Renal cortex interstitium (tissue), 15 donors: ENCODE measurements at places on chromosomes 5 and 9.
A peak's percentile ranks its signal among the peaks of the same experiment; 100 is the strongest.

- no peak for DNase-seq
Observed at GRCh38 chr5:104189909-104190308, 627.3 kb upstream of the NUDT12 start.

GRCh38 chr9:22105005-22105722 is 96.1 kb upstream of the CDKN2B start:
- DNase-seq: no peak

DNA sequence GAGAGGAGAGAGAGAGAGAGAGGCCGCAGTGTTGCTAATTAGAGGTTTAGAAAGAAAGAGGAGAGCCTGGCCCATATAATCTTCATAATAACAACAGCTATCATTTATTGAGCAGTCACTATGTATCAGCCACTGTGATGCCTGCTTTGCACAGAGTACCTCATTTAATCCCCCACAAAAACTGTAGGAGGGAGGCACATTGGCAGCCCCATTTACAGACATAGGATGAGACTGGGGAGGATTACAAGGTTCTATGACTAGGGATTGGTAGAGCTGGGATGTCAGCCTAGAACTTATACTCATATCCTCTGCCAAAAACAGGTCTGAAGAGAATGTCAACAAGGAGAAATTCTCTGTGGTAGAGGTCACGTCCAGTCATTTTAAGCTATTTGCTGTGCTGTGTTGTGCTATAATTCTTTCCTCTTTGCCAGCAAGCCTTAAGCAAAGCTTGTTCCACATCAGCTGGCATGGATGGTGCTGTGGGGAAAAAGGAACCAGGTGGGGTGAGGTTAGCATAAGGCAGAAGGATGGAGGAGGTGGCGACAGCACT is 6.7 kb upstream of the GCNT4 start:
- DNase-seq: no peak

GRCh38 chr5:118211606-118212005 is 776.7 kb downstream of the DTWD2 start:
- no peak for DNase-seq

- no peak for DNase-seq
Observed at GRCh38 chr5:154143211-154143641, 47.3 kb upstream of the GALNT10 start.

GRCh38 chr5:26470439-26470838 is 567.9 kb downstream of the CDH9 start:
- no peak for DNase-seq

- DNase-seq: no peak
Observed at GRCh38 chr5:129096382-129096991, 1.9 kb downstream of the ISOC1 start.

DNA sequence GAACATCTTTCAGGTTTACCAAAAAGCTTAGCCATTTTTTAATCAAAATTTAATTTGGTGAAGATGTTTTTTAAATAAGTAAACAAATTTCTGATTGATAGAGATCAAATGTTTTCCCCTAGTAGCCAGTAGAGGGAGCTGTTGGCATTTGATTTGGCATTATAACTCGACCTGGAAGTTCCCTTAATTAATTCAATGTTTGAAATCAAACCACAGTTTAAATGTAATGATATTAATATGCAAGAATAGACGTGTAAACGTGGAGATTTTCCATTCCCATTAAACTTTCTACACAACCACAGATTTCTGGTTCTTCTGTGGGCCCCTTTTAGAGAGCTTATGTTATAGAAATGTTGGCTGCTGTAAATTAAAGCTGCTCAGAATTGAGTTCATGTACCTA is 148.1 kb upstream of the MPDZ start:
- peak; percentile 51 for DNase-seq

DNA sequence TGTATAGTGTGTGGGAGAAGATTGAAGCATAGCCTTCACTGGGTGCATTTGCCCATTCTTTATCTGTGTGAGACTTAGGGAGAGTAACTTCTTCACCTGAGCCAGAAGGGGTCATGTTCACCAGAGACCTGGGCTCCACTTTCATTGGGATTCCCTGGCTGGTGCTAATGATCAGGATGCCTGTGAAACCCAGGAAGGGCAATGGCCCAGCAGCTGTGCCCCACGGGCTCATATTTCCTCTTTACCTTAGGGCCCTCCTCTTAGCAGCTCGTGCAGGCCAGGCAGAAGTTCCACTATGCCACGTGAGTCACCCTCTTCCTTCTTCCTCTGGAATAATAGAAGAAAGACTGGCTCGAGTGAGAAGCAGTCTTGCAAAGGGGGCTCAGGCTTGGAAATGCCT is 5.0 kb downstream of the PPARGC1B start:
- DNase-seq: no peak

GRCh38 chr5:74894351-74894750 is 28.2 kb upstream of the FAM169A start:
- no peak for DNase-seq

DNA sequence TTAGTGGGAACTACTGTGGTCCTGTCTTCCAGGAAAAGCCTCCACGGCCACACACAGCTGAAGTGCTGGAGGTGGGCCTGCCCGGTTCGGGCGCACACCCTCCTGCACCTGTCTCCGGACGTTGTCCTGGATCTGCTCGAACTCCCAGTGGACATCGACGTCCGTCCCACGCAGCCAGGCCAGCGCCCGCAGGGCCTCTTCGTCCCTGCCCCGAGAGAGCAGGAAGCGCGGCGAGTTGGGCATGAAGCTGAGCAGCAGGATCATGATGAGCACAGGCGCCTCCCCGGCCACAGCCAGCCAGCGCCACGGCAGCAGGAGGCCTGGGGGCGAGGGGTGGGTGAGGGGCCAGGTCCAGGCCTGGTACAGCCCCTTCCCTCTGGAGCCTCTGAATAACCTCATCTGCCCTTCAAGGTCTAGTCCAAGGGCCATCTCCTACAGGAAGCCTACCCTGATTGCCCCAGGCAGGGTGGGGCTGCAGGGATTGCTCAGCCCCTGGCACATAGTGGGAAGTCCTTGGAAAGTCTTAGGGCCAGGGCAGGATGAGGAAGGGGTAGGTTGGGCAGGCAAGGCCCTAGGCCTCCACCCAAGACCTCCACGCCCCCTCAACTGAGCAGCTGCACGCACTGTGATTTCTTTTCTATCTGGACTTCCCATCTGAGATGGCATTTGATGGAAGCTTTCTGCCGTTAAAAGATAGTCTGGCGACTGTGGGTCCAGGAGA is 3.4 kb downstream of the SLC2A6 start:
- DNase-seq: no peak

- no peak for DNase-seq
Observed at GRCh38 chr9:102796244-102796643, 198.9 kb upstream of the CYLC2 start.

- no peak for DNase-seq
Observed at GRCh38 chr9:105299190-105299854, 54.9 kb downstream of the SLC44A1 start.

- no peak for DNase-seq
Observed at GRCh38 chr5:92963800-92964199, 617.2 kb downstream of the NR2F1-AS1 start.

- no peak for DNase-seq
Observed at GRCh38 chr5:95704150-95704549, 21.4 kb upstream of the SPATA9 start.

- DNase-seq: no peak
Observed at GRCh38 chr9:5841771-5842573, 9.1 kb upstream of the ERMP1 start.

DNA sequence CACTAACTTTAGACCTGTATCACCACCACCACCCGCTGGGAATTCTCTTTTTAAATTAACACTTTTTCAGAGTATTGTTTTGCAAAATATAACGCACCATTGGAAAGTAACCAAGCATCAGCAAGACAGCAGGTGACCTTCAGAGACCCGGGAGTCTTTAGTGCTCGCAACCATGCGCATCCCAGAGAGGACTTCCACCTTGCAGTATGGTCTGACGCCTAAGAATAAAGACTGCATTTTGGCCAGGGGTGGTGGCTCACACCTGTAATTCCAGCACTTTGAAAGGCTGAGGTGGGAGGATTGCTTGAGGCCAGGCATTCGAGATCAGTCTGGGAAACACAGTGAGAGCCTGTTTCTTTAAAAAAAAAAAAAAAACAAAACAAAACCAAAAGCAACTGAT is 113.8 kb downstream of the MED27 start:
- DNase-seq: no peak

- no peak for DNase-seq
Observed at GRCh38 chr5:55096861-55097260, 5.6 kb upstream of the GZMA start.

DNA sequence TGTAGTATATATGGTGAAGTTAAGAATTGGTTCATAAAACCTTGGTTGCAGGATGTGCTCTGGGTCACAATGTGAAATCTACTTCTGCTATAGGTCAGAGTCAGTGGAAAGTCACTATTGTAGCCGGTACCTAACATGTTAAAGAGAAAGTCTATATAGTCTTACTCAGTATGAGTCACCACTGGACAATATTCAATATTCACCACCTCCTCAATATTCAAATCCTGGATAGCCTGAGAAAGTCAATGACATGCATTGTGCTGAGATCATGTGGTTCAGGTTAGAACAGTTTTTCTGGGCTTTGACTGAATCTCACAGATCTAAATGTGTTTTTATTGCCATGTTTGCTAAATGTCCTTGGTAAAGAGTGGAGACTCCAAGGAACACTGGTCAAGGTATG is 108.8 kb downstream of the HMHB1 start:
- no peak for DNase-seq

DNA sequence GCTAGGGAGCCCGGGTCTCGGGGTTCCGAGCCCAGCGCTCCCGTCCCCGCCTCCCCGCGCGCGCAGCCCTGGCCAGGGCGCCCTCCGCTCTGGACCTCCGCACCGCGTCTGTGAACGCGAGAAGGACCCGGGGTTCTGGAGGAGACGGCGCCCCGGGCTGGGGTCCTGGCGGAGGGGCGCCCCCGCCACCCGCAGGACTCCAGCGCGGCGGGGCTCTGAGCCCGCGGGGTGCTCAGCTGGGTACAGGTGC is 431 bp downstream of the TMOD1 start:
- peak; percentile 11 for DNase-seq

DNA sequence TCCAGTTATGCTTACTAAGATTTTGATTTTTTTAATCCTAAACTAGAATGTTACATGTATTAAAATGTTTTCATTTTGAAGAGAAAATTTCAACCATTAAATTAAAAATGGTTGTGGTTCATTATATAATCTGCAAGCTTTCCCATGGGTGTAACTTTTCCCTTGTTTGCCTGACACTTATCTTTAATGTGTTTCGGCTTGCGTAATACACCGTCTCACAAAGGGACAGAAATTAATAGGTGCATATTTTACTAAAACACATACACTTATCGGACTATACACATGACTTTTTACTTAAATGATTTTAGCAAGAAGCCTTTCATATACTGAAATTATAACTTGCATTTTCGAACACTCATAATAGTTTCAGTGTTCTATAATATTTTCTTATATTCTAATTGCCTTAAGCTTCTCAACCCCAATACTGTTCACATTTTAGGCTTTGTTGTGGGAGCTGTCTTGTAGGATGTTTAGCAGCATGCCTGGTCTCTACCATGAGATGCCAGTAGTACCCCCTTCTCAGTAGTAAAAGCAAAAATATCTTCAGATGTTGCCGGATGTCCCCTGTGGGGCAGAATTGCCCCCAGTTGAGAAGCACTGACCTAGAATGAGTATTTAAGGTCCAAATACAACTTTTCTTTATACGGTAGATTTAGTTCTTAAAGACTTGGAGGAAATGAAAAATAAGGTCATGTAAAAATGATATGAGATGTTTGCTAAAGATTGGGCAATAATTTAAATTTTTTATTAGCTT is 28.6 kb downstream of the UGCG start:
- DNase-seq: no peak

GRCh38 chr9:86135371-86135770 is 36.0 kb upstream of the GOLM1 start:
- DNase-seq: no peak

DNA sequence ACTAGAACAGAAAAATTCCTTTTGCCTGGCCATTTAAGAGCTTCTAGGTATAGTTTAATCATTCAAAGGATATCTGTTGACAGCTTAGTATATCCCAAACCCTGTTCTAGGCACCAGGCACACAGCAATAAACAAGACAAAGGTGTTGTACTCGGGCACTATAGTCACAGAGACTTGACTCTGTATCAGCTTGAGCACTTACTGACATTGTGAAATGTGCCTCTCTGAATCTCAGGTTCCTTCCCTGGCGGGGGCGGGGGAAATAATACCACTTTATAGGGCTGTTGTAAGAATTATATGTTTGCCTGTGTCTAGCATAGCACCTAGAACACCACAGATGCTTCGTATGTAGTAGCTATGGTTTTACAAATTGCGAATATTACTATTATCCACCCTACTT is 104.5 kb downstream of the NR6A1 start:
- DNase-seq: no peak

GRCh38 chr5:14655146-14655741 is 9.3 kb upstream of the OTULIN start:
- no peak for DNase-seq

- DNase-seq: peak; percentile 45
Observed at GRCh38 chr5:123610665-123611405, 98.9 kb downstream of the CSNK1G3 start.

DNA sequence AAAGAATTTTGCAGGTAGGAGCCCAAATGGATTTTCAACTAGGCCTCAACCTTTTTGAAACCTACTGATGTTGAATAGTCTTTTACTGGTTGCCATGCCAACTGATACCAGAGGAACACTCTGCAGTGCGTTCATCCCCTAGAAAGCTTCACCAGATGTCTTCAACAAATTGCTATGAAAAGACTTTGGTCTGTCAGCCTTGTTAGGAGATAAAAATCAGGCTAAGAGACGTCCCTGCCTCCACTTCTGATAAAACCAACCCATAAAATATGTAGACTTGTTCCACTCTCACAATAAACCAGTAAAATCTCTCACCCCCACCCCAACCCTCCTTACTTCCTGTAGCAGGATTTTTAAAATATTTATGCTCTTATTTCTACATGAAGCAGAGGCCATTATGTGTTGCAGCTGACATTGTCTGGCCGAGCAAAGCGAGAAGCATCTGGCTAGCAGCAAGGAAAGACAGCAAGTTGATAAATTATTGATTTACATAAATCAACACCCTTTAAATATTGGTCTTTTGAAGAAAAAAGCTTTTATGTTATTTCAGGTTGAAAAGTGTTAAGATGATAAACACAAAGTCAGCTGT is 428.7 kb downstream of the ISL1 start:
- no peak for DNase-seq

DNA sequence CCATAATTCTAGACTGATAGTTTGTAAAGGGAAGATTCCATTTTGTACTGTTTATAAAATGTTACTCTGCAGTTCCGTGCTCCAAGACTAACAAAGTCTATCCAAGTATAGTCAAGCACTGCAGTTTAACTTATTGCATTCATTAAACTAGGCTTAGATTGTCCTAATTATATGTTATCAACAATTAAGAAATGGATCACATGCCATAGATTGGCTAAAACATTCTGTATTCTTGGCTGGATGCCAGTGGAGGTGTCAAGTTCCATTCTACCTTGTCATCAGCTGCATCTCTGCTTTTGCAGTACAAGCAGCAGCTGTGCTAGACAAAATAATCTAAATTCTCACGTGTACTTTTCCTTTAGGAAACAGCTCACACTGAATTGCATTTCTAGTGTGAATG is 69.4 kb upstream of the MEF2C start:
- DNase-seq: peak; percentile 40

DNA sequence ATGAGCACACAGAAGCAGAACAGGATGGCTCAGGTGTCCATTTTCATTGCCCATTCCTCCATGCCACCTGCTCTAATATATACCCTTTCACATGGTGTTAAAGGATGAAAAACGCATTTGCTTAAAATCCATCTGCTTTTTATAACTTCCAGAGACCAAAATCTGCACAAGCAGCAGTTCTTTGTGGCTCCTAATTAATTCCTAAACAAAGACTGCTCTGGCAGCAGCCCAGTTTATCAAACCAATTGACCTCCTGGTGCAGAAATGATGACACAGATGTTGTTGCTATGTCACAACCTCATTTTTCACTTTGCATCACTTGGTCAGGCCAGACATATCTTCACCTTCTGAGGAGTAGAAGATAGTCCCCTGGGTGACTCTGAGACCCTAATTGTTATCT is 141.2 kb downstream of the ASTN2 start:
- no peak for DNase-seq
